ENCODE measurements at places on chromosomes 4 and X.

GRCh38 chr4:113614414-113614813 is 147.1 kb downstream of the CAMK2D start:
- DNase-seq, result no peak

GRCh38 chrX:79259073-79259689 is 108.0 kb downstream of the ITM2A start:
- no peak for DNase-seq

GRCh38 chr4:170610434-170610833 is 520.7 kb upstream of the AADAT start:
- no peak for DNase-seq

GRCh38 chrX:112841820-112842157 is 1.2 kb upstream of the AMOT start:
- no peak for DNase-seq

- DNase-seq, result no peak
Observed at GRCh38 chr4:184193556-184194525, 23.8 kb downstream of the ENPP6 start.

- no peak for DNase-seq
Observed at GRCh38 chrX:110182865-110183264, 135.0 kb downstream of the AMMECR1 start.

DNA sequence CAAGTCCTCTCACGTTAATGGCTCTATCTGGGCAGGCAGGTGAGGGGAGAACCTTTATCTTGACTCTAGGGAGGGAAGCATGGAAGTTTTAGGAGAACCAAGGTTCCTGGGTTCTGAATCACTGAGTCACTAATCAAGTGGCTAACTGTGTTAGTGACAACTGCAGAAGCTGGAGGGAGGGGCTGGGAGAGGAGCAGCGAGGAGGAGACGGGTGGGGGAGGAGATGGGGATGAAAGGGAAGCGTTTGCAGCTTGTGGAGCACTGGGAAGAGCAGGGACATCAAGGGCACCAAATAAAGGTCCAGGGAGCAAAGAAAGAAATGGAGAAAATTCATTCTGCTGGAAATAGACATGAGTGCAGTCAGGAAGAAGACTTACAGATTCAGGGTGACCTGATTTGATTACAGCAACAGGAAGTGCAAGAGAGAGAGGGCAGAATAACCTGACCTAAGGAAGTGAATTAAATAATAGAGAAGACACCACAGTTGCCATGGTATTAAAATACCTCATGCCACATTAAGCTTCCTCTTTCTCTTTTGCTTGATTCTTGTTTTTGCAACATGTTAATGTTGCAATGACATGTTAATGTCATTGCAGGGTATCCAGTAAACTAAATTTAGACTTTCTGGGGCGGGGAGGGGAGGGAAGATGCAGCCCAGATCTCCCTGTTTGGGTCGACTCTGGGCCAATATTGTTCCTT is 4.5 kb upstream of the SETD7 start:
- peak; percentile 56 for DNase-seq

- no peak for DNase-seq
Observed at GRCh38 chr4:7322166-7322991, 112.4 kb downstream of the PSAPL1 start.

DNA sequence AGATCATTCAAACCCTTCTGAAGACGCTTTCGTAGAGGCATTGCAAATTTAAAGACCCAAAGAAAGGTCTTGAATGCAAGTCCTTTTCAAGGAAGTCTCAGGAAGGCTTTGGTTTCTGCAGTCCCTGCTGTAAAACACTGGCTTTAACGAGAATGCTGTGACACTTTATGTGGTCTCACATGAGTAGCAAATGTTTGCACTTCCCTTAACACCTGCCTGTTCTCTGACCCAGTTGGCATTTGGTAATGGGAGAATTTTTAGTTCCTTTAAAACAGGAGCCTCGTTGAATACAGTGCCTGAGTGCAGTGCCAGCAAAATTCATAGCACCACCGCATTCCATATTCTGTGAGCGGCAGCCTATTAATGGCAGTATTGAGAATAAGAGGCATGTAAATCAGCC is 330.5 kb upstream of the PRKX start:
- DNase-seq, result no peak

DNA sequence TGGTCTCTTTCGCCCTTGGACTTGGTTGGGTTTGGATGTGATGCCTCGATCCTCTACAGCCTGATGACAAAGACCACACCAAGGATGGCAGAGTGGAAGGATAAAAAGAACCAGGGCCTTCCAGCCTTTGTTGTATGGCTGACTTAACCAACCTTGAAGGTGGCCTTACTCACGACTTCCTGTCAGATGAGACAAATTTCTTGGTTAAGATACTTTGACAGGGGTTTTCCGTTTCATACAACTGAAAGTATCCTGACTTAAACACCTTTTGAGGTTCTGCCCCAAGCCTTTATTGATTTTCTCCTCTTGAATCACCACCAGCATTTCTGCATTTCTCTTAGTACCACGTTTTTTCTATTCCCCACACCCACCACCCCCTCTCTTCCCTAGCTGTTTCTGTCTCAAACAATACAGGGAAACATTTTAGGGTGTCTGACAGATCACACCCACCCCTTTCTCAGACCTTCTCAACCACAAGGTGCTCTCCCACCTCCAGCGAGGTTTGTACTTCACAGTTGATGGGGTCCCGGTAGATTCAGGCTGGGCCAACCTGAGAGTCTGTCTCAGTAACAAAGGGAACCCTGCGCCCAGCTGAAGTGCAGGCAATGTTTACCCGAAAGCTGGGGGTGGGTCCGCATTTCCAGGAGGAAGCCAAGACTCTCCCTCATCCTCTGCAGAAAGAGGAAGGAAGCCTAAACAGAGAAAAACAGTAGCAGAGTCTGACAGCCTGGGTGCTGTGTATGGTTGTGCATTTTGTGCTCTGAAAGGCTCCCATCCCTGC is 5.0 kb upstream of the TSPAN5 start:
- DNase-seq, result no peak

DNA sequence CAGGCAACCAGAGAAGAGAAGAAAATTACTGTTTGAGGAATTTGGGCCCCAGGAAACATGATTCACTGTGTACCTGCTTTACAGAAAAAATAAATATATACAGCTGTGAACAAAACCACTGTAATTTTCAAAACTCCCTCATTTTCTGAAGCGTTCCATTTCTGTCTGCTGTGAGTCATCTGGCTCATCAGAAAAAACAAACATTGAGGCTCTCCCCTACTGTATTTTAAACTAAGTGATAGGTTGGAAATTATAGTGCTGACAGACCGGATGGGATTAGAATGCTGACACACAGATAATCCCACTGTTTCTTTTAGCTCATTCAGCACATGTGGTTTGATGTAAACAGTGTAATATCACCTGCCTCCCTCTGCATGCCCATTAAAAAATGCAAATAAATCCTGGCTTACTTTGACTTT is 847.0 kb downstream of the TRIML1 start:
- no peak for DNase-seq

DNA sequence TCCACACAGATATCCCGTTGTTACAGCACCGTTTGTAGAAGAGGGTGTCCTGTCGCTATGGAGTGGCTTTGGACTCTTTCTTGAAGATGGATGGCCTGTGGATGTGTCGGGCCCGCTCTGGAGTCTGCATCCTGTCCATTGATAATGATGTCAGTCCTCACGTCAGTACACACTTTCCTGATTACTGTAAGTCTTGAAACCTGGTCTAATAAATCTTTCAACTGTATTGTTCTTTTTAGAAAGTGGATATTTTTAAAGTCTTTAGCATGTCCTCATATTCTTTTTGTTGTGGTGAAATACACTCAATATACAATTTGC is 14.9 kb downstream of the MSANTD1 start:
- DNase-seq, result no peak

- no peak for DNase-seq
Observed at GRCh38 chr4:87304745-87305432, 17.8 kb downstream of the HSD17B13 start.

- DNase-seq, result no peak
Observed at GRCh38 chrX:630612-631496, at the start of gene SHOX. TSS of gene SHOX (plus strand) at chrX:630791. CDS start at chrX:630898, 107 bp downstream.

DNA sequence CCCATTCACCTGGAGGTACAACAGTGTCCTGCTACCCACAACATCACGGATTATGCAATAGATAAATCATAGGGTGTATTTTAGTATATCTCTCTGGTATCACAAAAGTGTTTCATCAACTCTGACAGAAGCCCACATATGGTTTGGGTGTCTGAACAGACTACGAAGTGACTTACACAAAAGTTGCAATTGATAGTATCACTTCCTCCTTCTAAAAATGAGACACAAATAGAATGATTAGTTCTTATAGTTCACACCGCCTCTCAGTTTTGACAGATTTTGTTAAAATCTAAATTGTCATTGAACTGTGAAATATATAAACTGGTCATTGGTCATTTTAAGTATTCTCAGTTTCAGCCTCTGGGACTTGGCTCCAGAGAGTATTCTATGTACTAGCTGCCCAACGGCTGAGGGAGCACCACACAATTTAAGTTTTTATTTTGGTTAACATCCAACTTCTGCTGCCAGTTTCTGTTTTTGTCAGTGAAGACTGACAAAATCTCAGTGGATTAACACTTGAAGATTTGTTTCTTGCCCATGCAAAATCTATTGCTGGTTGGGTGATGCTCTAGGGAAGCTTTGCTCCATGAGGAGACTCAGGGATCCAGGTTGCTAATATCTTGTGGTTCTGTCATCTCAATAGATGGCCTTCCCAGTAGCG is 113.8 kb upstream of the PUDP start:
- DNase-seq, result no peak

GRCh38 chr4:160523231-160523630 is 1420.4 kb downstream of the RAPGEF2 start:
- no peak for DNase-seq

DNA sequence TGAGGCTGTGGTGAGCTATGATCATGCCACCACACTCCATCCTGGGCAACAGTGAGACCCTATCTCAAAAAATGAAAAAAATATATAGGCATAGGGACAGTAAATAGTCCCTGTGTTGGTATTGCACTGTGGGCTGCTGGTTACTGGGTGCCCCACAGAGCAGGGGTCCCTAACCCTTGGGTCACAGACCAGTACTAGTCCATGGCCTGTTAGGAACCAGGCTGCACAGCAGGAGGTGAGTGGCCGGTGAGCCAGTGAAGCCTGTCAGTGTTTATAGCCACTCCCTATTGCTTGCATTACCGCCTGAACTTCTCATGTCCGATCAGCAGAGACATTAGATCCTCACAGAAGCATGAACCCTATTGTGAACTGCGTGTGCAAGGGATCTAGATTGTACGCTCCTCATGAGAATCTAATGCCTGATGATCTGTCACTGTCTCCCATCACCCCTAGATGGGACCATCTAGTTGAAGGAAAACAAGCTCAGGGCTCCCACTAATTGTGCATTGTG is 106.5 kb downstream of the TNIP2 start:
- DNase-seq, result no peak

GRCh38 chr4:80216100-80216761 is 18.9 kb downstream of the PRDM8 start:
- DNase-seq, result no peak

DNA sequence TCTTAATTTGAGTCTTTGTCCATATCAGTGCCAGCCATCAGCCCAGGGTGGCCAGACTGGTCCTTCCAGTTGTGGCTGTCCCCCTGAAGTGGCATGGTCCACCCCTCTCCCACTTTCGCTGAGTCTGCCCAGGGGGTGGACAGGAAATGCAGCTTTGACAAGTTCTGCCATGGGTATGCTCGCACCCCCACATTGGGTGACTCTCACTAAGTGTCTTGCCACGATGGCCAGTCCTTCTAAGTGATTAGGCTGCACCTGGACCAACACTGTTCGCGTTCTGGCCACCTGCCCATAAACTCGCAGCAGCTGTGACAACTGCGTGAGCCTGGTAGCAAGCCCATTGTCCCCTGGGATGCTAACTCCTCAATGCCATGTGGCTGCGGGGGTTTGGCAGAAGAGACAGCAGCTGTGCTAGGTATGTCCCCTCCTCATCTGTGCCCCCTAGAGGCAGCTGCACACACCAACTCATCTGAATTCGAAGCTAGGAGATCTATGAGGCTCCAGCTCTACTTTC is 10.0 kb upstream of the LNX1 start:
- peak; percentile 76 for DNase-seq

- DNase-seq, result no peak
Observed at GRCh38 chr4:98771959-98772632, 113.7 kb upstream of the TSPAN5 start.

GRCh38 chrX:74458736-74459135 is 37.4 kb downstream of the SLC16A2 start:
- DNase-seq, result no peak

DNA sequence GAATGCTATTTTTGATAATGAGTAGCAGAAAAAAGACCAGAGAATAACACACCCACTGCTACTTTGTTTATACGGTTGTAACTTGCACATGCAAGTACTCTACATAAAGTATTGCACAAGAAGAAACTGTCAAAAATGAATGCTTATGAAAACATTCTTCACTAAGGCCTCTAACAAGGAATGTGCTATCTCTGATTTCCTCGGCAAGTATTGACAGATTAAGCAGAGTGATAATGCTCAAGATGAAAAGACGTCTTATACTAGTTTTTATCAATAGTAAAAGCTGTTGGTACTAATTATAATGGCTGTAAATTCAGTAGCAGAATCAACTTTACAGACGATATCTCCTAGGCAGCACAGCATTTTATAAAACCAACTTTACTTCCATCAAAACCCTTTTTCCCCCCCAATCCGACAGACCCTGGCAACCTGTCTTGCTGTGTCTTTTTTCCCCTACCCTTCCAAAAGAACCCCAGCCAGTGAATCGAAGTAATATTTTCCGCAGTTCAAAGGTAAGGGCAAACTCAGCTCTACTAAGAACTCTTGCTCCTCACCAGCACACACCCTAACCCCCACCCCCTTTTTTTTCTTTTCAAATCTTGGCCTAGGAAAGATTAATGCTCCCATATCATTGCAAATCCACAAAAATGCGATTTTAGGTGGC is 1.5 kb downstream of the FRYL start:
- DNase-seq, result no peak

Data from SK-N-DZ (cell line).